Spleen (tissue), 13 donors: ENCODE measurements at places on chromosomes 4 and X. TPM values are rescaled to one million over a fixed set of nuclear protein-coding genes. Genes with fewer than 3 reads are reported as not detected.
A peak's percentile ranks its signal among the peaks of the same experiment; 100 is the strongest.

- no peaks in the 10 kb centered on the region for H3K4me1 ChIP-seq
- no peaks in the 10 kb centered on the region for H3K27me3 ChIP-seq
- no peak for DNase-seq
- no peaks in the 10 kb centered on the region for H3K36me3 ChIP-seq
- H3K27ac ChIP-seq: no peak overlapping the region
These were observed 31.4 kb upstream of the SLC25A31 start for GRCh38 chr4:127698789-127699200.

- DNase-seq: no peak
- no peak overlapping the region for H3K4me3 ChIP-seq
- no peaks in the 10 kb centered on the region for H3K4me1 ChIP-seq
- H3K36me3 ChIP-seq: peaks cover 76% of the 10 kb centered on the region
- H3K27ac ChIP-seq: no peak overlapping the region
These were observed 20.3 kb downstream of the ANXA5 start for GRCh38 chr4:121676345-121677075.

DNA sequence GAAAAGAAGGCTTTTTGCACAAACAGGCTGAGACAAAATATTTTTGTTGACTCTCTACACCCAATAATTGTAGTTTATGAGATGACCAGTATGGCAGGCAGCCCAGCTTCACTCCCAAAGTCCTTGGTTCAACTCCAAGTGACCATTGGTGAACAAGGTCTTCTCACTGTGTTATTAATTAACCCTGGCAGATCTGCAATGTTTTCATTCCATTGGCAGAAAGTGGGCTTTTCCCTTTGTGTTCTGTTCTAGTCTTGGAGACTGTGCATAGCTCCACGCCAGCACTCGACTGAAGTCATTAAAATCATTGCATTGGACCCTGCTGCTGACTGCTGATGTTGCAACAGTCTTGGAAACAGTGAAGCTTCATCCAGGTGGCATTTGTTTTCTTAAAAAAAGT lies 277.3 kb upstream of the HAND2 start:
- no peaks in the 10 kb centered on the region for H3K36me3 ChIP-seq
- H3K4me1 ChIP-seq: no peaks in the 10 kb centered on the region

DNA sequence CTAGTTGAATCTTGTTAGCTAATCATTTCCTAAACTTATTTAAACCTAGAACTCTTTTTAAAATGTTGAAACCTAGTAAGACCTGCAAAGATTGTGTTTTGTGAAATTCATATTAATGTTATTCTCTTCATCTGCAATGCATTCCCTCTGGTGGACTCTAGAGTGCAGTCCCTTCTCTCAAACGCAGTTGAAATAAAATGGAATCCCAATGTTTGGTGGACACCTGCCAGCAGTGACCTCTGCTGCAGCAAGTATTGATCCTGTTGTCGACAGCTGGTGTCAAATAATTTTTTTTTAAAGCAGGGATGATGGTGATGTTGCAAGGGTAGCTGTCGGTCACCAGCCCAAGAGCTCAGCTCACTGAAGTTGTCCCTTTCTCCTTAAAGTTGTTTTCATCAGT lies 492.0 kb downstream of the ZIC3 start:
- H3K27ac ChIP-seq: no peak overlapping the region
- no peak overlapping the region for H3K4me3 ChIP-seq
- no peak for DNase-seq

GRCh38 chr4:137703195-137703594 lies 170.9 kb upstream of the PCDH18 start:
- H3K4me1 ChIP-seq: no peaks in the 10 kb centered on the region
- H3K27me3 ChIP-seq: no peaks in the 10 kb centered on the region
- H3K27ac ChIP-seq: no peak overlapping the region
- H3K36me3 ChIP-seq: no peaks in the 10 kb centered on the region
- no peak overlapping the region for H3K4me3 ChIP-seq

Gene ARSJ
- 0.52 TPM for total RNA-seq

Gene PCDH7
- 103 TPM for total RNA-seq

DNA sequence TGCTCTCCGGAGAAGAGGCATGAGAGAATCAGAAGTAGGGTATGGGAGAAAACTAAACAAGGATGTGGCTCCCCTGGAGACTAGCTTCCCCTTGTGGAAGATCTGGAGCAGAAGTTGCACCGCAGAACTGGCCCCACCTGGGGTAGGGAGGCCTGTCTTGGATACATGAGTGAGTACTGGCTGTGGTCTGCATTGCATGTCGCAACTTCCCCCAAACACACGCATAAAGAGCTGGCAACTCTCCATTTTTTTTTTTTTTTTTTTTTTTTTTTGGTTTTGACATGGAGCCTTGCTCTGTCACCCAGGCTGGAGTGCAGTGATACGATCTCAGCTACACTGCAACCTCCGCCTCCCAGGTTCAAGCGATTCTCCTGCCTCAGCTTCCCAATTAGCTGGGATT lies 119.9 kb downstream of the EGF start:
- H3K27ac ChIP-seq: no peak overlapping the region
- H3K36me3 ChIP-seq: no peaks in the 10 kb centered on the region
- H3K4me1 ChIP-seq: no peaks in the 10 kb centered on the region
- H3K4me3 ChIP-seq: no peak overlapping the region

DNA sequence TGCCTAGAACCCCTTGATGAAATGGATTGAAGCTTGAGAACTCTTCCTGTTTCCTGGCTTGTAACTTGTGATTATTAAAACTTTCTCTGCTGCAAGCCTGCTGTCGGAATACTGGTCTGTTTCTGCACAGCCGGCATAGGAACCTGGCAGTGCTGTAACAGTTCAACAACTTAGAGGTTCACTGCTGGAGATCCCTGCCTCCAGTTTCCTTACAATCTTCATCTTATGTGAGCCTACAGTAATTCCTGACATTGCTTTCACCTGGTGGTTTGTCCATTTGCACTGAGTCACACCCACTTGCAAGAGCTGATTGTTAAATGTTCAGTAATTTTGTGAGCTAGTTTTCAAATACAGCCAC lies 1.3 kb upstream of the SEPSECS start:
- H3K4me3 ChIP-seq: peak overlapping the region; percentile 84
- H3K27ac ChIP-seq: peak overlapping the region; percentile 98
- no peaks in the 10 kb centered on the region for H3K36me3 ChIP-seq

Gene PNMA6E
- not detected for total RNA-seq

DNA sequence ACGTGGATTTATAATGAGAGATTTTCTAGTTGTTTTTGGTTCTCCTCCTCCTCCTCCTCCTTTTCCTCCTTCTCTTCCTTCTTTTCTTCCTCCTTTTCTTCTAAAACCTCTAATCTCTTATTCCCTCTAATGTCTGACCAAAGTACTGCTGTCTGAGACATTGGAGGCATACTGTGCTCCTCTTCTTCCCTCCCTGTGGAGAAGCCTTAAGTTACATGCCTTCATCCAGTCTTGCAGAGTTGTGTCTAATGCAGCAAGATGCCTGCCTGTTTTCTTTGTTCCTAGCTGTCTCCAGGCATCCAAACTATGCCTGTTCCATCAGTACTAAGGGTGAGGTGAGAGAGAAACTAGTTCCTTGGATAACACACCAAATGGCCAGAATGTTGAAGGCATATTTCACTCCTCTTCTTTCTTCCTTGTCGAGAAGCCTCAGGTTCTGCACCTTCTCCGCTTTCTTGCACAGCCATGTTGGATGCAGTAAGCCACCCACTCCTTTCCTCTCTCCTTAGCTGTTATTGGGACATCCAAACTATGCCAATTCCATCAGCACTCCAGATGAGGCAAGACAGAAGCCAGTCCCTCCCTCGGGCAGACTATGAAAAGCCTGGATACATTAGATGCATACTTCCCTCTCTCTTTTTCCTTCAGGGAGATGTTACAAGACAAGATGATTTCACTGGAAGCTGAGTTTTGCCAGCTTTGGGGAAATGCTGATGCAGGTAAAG lies 285.7 kb upstream of the TRAM1L1 start:
- no peaks in the 10 kb centered on the region for H3K27me3 ChIP-seq
- no peak overlapping the region for H3K4me3 ChIP-seq
- H3K27ac ChIP-seq: no peak overlapping the region
- no peaks in the 10 kb centered on the region for H3K4me1 ChIP-seq
- DNase-seq: no peak
